ENCODE measurements at places on chromosomes 6 and 20.

DNA sequence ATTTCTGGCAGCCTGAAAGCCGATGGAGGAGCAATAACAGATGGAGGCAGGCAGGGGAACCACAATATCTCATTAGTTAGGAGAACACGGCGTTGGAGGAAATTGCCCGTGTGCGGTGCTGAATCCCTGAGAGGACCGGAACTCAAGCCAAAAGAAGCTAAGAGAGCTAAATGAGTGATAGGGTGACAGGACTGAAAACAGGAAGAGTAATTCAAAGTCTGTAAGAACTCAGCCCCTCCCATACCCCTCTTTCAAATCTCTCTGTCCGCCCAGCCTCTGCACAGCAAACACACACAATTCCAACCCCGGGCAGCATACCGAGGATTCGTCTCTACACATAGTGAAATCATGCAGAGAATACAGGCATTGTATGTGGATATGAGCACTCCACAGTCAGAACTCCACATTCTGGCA lies 2.6 kb upstream of the IPCEF1 start:
- no peaks in the 10 kb centered on the region for H3K27me3 ChIP-seq
- no peaks in the 10 kb centered on the region for H3K36me3 ChIP-seq
- no peaks in the 10 kb centered on the region for H3K4me1 ChIP-seq
- no peak overlapping the region for H3K27ac ChIP-seq

DNA sequence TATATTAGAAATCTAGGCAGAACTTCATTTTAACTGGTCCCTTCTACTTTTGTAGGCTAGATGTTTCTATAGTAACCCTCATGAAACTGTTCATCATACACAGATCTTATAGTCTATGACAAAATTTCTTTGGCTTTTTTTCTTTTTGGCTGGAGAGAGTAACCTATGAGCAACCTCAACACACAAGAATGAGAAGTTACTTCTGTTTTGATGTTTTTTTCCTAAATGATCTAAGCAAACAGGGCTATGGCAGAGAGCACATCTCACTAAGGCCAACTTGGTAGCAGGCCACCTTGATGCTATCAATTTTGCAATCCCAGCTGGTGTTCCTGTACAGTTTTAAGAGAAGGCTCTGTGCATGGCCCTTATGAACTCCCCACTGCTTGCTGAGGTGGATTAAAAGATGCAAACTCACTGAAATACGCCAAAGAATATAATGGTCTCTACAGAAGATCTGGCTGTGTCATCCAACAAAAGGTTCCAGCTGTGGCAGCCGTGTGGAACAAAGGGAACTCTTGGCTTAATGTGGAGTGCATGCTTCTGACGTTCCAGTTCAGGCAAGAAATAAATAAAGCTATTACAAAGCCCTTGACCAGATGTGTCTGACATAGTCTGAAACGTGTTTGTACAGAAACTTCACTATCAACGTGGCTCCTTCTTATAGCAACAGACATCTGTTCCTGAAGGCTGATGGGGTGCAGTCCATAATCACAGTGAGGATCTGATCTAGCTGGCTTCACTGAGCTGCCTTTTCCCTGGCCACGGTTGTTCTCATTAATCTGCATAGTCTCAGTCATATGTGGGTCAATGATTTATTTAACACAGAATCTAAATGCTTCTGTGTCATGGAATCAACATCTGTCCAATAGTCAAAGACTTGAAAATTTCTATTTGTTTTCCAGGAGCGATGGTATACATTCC lies 481.1 kb downstream of the BMP2 start:
- no peaks in the 10 kb centered on the region for H3K4me1 ChIP-seq
- no peak overlapping the region for H3K4me3 ChIP-seq
- H3K36me3 ChIP-seq, result no peaks in the 10 kb centered on the region
- DNase-seq, result no peak
- H3K27ac ChIP-seq, result no peak overlapping the region

GRCh38 chr6:83424392-83425018 lies 6.3 kb downstream of the ME1 start:
- no peak overlapping the region for H3K27ac ChIP-seq
- no peak overlapping the region for H3K4me3 ChIP-seq
- H3K27me3 ChIP-seq, result no peaks in the 10 kb centered on the region
- DNase-seq, result no peak
- H3K4me1 ChIP-seq, result no peaks in the 10 kb centered on the region

DNA sequence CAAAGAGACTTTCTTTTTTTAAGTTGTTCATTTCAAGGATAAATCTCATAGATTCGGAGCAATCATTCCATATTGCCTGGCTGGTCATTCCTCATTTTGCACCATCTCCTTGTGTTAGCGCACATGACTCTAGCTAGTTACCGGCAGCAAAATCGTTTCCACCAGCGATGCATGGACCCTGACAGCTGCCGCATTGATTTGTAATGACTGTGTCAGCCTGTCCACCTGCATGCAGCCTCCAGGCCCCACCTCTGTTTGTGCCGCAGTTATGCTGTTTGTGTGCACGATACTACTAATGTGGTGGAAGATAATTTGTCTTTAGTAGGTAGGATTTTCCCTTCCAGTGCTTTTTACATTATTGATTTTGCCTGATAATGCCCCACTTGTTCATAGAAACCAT lies 164.0 kb downstream of the TBC1D7 start:
- DNase-seq, result no peak
- no peaks in the 10 kb centered on the region for H3K36me3 ChIP-seq
- no peak overlapping the region for H3K4me3 ChIP-seq
- no peaks in the 10 kb centered on the region for H3K4me1 ChIP-seq
- no peaks in the 10 kb centered on the region for H3K27me3 ChIP-seq

GRCh38 chr6:117506180-117506835 lies 23.8 kb downstream of the DCBLD1 start:
- H3K4me1 ChIP-seq, result no peaks in the 10 kb centered on the region
- no peaks in the 10 kb centered on the region for H3K36me3 ChIP-seq
- no peak for DNase-seq

Data from H1 (cell line).